ENCODE measurements at places on chromosomes 6 and 20.

- DNase-seq: no peak
Observed at GRCh38 chr20:6654513-6655252, 112.8 kb upstream of the BMP2 start.

GRCh38 chr20:32474967-32475811 is 109.9 kb downstream of the NOL4L start:
- no peak for DNase-seq

DNA sequence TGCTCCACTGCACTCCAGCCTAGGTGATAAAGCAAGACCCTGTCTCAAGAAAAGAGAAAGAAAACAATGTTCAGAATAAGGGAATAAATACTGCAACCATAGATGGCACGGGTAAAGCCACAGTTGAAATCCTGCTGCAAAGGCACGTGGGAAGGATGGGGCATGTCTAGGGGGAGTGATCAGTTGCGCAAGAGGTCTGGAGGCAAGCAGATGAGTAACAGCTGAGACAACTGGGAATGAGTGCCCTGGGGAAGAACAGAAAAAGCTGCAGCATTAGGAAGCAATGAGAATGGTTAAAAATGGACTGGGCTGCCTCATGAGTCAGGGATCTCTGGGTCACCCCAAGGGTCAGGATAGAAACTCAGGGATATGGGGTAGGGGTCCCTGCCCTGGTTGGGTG is 96.3 kb downstream of the GMPR start:
- no peak for DNase-seq

DNA sequence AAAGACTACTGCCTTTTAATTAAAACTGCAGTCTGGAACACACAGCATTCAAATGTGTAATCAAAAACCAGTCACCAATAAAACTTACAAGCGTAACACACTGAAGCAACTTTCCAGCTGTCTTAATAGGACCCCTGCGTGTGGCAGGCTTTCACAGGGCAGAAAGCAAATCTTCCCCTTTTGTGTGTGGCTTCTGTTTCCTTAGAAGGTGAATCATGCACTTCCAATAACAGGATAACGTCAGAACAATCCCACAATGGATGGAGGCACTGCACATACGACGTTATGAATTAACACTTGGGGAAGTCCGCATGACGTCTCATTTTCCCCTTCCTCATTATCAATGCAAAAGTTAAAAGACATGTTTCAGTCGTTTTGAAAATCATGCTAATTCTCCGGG is 44.8 kb downstream of the INSM1 start:
- no peak for DNase-seq

DNA sequence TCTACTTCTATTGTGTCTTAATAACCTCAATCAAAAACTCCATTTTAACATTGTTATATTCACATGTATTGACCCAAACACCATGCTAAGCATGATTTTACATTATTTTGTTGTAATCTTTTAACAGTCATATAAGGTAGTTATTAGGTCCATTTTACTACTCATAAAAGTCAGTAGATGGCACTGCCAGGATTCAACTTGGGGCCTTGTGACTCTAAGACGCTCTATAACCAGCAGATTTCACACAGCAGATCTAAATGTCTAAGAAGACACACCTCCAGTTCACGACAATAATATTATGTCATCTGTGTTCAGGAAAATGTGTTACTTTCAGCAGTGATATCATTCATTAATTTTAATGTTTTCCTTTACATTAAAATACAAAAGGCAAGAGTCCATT is 88.0 kb downstream of the FRK start:
- no peak for DNase-seq

DNA sequence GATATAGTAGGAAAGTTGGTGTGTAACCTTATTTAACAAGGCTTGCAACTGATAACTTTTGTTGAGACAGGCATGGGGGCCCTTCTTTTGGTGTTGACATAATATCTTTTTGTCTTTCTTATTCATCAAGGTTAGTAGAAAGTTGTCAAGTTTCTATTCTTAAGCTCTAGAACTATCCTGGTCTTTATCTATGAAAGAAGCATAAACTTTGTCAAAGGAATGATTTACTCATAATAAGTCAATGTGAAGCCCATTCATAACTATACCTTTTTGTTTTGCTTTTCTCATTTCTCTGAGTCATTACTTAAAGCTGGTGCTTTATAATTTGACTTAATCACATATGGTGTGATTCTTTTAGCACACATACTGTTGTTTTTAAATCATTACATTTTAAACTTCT is 312.4 kb downstream of the UTRN start:
- DNase-seq: no peak
